ENCODE measurements at places on chromosomes 2 and 18.

DNA sequence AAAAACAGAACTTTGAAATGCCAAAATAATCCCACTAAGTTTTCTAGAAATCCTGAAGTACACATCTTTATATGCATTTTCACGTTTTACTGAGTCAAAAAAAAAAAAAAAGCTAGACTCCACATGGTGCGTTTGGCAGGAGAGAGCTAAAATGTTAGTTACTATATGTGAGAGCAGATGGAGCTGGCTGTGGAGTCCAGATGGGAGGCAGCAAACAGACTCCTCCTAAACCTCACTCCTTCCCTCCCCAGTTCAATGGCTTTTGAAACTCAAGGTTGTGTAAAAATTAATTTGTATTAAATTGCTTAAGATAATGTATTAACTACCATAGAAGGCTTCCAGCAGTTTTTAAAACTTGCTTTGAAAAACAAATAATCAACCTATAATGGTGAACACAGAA, 248.8 kb downstream of the AGPS start:
- no peak for DNase-seq

GRCh38 chr2:65655000-65655399, 222.6 kb upstream of the SPRED2 start:
- no peak for DNase-seq

DNA sequence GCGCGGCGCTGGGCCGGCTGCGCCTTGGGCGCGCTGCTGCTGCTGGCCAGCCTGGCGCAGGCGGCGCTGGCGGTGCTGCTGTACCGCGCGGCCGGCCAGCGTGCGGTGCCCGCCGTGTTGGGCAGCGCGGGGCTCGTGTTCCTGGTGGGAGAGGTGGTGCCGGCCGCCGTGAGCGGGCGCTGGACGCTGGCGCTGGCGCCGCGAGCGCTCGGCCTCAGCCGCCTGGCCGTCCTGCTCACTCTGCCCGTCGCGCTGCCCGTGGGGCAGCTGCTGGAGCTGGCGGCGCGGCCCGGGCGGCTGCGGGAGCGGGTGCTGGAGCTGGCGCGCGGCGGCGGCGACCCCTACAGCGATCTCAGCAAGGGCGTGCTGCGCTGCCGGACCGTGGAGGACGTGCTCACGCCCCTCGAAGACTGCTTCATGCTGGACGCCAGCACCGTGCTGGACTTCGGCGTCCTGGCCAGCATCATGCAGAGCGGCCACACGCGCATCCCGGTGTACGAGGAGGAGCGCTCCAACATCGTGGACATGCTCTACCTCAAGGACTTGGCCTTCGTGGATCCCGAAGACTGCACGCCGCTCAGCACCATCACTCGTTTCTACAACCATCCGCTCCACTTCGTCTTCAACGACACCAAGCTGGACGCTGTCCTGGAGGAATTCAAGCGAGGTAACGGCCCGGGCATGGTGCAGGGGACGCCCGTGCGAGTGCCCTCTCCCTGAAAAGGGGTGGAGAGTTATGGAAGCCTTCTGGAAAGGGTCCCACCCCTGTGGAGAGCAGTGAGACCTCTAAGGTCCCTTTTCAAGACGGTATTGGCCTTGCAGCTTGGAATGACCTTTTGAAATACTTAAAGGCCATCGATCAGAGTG, 1.0 kb downstream of the CNNM3 start:
- DNase-seq, result peak; percentile 18

- no peak for DNase-seq
These were observed 143.4 kb downstream of the EML6 start for GRCh38 chr2:54866868-54867267.

DNA sequence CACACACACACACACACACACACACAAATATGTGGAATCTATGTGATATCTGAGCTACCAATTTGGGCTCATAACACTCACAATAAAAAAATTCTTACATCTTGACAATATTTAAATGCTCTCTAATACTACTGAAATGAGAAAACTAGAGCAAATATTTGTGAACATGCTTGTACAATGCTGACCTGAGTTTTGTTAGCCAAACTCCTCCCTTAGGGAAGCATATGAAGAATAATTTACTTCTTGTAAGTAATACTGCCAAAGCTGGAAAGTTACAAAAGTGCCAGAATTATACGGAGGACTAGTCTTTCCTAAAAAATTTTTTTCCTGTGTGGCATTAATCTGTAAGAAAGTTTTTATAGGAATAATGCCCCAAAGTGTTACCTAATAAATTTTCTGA, 18.5 kb downstream of the MBD2 start:
- DNase-seq, result no peak

- DNase-seq, result no peak
These were observed 104.8 kb downstream of the NBAS start for GRCh38 chr2:15456352-15456751.

GRCh38 chr2:2582998-2583545, 252.0 kb upstream of the MYT1L start:
- no peak for DNase-seq

DNA sequence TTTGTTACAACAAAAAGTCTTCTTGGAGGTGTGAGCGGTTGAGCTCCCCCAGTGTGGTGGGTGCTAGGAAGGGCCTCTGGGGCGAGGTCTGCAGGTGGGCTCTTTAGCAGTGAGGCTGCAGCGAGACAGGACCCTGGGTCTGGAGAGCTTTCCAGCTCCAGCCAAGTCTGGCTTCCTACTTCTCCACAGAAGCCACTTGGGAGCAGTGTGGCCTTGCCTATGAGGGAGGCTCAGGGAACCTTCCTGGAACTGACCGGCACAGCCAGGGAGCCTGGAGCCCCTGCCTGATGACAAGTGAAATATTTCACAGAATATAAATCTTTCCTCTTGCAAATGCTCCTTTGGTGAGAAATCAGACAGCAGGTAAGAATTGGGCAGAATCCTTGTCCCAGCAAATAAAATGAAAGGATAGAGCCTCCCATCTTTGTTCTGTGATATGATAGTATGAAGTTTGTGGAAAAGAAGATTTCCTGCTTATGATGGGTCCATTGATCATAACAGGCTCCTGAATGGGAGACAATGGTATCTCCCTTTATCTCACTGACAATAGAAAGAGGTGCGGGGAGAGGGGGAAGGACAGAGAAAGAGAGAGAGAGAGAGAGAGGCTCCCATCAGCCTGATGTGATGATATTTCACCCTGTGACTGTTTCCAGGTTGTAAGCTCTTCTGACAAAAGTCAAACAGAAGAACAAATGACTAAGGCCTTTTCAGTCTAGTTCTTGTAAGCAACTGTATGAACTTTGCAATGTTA, 289.8 kb upstream of the SPRED2 start:
- DNase-seq, result no peak

DNA sequence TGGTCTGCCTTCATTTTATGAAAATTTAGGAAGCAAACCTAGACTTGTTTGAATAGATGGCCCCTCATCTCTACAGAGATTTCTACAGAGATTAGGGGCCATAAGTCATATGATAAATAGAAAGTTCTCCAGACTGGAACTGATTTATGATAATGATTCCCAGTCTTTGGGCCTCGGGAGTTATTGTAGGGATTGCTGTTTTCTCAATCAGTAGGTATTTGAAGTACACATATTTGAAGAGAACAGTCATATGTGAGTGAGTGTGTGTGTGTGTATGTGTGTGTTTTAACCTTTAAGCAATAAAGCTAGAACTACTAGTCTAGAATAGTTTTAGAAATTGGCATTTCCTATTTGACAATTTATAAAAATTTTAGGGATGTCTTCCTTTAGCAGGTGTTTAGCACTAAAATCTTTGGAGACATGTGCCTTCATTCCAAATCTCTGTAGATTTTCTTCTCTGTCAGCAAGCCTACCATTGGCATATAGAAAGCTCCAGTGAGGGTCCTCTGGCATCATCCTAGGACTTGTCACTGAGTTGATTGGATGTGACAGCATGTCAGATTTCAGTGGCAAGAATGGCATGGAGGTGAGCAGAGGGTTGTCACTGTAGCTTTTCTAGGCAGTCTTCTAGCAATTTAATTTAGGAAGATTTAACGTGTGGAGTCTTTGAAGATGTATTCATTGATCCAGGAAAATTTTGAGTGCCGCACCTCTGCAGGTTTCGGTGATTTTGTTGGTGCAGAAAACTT, 71.2 kb downstream of the MYO1B start:
- DNase-seq, result no peak

DNA sequence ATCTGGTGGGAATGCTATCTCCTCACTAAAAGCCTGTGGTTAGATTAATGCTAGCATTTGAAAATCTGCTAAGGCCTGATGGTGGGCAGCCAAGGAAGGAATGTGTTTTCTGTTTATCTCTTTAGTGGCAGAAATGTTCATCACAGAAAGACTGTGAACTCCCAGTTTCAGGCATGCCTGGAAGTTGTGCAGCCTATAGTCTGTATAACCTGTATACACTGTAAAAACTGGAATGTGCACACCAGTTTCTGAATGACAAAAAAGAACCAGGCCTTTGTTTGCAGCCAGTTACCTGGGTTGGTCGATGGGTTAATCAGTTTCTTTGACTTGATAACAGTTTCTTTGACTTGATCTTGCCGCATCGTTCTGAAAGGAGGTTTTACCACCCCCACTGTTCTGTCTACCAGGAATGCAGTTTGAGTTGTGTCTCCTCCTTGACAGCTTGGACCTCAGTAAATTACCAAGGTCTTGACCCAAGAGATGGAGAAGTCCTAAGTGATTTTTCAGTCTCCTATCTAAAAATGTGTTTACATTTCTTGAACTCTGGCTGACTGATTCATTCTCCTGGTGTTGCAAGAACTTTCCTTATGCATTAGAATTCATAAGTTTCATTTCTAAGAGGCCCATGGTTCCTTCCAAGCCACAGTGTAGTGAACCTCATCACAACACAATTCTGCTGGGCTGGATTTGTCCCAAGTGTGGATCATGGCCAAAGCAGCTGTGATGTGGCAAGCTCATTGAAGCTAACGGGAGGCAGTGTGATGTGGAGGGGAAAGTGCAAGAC, 62.2 kb downstream of the KIAA2012 start:
- DNase-seq, result no peak

GRCh38 chr2:4556135-4556896, 852.9 kb downstream of the DCDC2C start:
- no peak for DNase-seq

DNA sequence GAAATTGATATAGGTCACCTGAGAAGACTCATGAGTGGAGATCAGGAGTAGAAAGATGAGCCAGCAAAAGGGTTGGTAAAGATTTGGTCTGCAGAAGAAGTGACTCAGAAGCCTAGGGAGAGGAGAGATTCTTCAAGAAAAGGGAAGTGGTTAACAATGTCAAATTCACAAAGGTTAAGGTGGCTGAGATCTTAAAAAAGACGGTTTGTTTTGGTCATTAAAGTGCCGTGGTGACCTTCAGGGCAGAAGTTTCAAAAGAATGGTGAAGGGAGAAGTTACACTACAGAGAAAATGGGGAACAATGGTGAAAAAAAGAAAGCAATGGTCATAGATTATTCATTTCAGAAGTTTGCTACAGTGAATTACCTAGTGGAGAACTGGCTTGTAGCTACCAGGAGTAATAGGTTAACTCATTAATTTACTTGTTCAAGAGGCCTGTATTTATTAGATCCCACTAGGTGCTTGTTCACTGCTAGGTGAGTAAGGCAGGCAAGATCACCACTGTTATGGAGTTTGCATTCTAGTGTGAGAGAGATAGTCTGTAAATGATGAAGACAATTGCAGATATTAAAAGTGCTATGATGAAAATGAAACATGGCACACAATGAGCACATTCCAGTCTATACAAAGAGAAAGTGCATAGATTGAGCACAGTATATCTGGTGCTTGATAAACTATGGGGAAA, 43.0 kb downstream of the FBXO48 start:
- no peak for DNase-seq

DNA sequence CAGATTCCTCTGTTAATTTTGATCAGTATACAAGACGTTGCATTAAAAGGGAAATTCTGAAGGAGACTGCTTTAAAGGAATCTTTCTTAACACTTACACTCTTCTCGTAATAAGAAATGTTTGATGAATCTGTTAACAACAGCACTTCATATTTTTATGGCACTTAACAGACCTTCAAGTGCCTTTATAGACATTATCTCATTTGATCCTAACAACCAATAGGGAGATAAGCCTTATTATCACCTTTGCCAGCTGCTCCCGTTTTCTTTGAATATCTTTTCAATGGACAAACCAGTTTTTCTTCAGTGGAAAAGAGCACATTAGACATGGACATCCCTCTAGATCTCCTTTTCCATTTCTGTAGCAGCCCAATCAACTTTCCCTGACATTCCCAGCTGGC, 653.0 kb upstream of the FAM98A start:
- DNase-seq, result no peak

DNA sequence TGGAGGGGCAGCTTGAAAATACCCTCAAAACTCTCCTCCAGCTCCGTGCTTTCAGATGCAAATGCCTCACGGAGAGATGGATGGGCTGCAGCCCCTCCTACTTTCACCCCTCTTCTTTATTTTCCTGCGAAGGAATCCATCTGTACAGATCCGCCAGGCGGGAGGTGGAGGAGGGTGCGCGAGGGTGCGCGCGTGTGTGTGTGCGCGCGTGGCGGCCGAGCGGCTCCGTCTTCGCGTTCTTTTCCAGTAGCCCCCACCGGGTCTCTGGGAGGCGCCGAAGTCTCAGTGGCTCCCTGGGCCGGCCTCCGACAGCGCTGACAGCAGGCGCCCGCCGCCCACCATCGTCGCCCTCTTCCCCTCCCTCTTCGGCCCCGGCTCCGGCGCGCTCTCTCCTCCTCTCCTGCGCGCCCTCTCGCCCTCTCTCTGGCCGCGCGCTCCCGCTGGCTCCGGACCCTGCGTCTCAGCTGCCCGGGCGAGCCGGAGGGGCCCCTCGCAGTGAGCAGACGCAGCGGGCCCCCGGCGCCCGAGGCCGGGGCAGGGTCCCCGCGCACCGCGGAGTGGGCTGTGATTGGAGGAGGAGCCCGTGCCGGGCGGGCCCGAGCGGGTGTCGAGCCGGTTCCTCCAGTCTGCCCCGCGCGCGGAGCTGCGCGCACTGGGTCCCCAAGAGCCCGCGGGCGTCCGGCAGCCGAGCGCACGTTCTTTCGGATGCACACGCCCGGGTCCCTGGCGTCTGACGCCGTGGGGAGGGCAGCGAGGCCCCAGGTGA, at the start of gene CDH7:
Gene CDH7, plus strand, starts transcription at position 624 of the 766 bp plus-strand sequence. CDS start 11,831 bp downstream, outside the sequence.
- no peak for DNase-seq

DNA sequence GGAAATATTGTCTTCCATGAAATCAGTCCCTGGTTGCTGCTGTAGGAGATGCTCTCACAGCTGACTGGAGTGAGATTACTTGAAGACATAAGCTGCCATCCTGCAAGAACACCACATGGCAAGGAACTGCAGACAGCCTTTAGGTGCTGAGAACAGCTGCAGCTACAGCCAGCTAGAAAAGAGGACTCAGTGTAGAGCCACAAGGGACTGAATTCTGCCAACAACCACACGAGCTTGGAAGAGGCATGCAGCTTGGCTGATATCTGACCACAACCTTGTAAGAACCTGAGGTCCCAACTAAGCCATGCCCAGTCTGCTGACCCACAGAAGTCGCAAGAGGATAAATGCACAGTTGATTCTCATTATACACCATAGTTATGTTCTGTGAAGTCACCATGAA, 181.8 kb upstream of the ARL4C start:
- DNase-seq, result no peak

GRCh38 chr2:104033399-104033798, 820.5 kb upstream of the POU3F3 start:
- no peak for DNase-seq

All from stimulated activated CD4-positive, alpha-beta T cell treated with anti-CD3 and anti-CD28 coated beads, Interleukin-12 subunit alpha, Interleukin-12 subunit beta, amount 100 ng/mL, for 4 hours (primary cell).